ENCODE measurements at places on chromosomes 12 and 14.

GRCh38 chr14:37150414-37150813 is 22.0 kb downstream of the SLC25A21 start:
- no peak for DNase-seq

- no peak for DNase-seq
Measured at GRCh38 chr12:89991807-89992590, 283.4 kb upstream of the ATP2B1 start.

DNA sequence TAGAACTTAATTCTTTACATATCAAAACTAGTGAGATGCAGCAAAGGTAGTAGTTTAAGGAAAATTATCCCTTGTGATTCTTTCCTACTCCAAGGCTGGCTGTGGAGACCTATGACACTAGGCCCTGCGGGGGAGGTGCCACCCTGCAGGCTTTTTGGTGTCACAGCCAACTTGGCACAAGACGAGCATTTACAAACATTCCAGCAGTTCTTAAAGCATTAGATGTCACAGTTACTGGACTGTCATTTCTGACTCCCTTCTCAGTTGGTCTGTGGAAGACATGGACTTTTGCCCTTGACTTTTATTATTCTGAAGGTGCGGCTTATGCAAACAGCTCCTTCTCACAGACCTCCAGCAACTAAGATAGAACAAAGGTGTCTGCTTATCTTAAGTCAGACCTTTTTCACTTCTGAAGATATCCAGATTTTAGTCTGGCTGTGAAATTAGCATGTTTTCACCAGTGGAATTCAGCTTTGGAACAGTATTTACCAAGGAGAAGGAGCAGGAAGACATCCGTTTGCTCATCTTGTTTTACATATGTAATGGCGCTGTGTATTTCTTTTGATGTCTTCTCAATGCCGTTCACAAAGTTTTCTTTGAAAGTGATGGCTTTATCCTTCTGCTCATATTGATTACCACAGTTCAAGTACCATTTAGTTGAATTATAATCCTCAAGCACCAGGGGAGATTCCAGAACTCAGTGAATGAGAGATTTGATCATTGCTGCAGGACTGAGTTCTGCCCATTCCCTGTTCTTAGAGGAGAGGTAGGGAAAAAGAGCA is 17.9 kb downstream of the SRGAP1 start:
- DNase-seq = no peak

DNA sequence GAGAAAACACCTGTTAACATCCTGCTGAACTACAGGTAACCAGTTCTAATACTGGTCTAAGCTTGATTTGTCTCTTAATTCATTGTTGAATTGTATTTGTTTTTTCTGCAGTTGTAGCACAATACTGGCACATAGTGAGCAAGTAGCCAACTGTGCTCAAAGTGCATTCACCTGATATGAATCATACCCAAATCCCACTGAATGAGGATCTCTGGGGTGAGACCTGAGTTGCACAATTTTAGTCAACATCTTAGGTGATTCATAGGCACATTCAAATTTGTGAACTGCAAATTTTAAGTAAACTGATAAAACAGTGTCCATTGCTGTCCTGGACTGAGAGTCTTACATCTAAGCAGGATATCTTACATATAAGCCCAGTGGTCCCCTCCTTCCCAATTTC is 12.8 kb downstream of the KCNC2 start:
- no peak for DNase-seq

- DNase-seq = no peak
Measured at GRCh38 chr12:108237272-108237671, 101.8 kb downstream of the CMKLR1 start.

- no peak for DNase-seq
Measured at GRCh38 chr14:63262446-63262845, 56.3 kb downstream of the GPHB5 start.

DNA sequence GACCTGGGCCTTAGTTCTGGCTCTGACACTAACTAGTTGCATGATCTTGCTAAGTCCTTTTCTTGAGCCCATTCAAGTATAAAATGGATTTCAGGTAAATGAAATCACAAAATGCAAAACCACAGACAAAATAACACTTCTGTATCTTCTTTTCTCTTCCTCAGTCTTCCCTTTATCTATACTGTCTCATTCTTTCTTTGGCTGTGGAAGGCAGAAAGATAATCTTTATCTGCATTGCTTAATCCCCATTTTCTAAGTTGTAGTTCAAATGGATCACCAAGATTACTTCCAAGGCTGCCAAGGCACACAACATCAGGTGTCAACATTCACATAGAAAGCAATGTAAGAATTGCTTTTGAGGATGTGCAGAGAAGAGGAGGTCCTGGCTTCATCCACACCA is 30.3 kb downstream of the TESPA1 start:
- no peak for DNase-seq

DNA sequence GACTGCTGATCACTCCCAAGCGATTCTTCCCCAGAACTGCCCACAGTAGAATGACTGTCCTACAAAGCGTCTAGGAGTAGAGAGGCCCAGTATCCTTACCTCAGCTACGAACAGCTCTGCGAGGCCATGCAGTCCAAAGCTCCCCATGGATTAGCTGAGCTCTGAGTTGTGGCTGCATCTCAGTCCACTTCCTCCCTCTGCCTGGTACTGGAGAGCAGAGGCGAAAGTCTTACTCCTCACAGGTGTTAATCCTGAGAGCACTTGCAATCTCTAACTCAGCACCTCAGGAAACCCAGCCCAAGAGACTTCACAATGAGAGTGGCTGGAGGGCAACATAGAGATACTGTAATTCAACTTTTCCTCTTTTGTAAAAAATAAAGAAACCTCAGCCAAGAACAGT is 493.1 kb downstream of the BCAT1 start:
- no peak for DNase-seq

DNA sequence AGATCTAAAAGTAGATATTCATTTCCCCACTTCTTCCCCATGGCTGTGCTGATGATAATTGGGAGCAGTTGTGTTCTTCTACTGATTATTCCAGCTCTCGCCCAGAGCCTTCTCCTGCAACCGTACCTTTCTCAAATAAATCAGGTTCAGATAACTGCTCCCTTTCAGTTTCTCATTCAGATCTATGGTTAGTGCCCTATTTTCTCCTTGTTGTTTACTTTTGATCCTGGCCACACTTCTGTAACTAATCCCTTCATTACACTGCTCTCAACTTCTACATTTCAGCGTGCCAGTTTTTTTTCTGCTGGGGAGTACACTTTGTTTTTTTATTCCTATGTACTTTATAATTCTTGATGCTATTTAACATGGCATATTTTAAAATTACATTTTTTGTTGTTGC is 2.8 kb upstream of the STRAP start:
- DNase-seq = no peak

GRCh38 chr14:93533842-93534241 is 103.1 kb downstream of the UNC79 start:
- DNase-seq = no peak

DNA sequence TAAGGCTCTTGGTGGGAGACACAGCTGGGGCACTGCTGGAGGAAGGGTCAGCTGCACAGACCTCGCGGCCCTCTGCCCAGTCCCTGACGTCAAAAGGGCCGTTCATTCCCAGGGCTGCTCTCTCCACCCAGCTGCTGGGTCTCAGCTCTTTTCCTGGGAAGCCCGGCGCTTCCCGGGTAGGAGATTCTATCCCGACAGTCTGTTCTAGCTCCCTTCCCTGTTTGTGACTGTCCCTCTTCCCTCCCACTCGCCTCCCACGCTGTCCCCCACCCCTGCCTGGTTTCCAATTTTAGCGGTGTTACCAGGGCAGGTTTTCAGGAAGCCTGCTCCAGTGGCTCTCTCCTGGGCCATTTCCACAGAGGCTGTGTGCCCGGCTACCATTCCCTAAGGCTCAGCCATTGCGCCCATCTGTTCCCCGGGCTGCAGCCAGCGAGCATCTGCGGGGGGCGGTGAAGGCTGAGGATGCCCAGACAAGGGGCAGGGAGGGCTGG is 186.6 kb downstream of the CACNA1C start:
- peak; percentile 88 for DNase-seq

- no peak for DNase-seq
Measured at GRCh38 chr12:11777962-11778361, 128.5 kb downstream of the ETV6 start.

DNA sequence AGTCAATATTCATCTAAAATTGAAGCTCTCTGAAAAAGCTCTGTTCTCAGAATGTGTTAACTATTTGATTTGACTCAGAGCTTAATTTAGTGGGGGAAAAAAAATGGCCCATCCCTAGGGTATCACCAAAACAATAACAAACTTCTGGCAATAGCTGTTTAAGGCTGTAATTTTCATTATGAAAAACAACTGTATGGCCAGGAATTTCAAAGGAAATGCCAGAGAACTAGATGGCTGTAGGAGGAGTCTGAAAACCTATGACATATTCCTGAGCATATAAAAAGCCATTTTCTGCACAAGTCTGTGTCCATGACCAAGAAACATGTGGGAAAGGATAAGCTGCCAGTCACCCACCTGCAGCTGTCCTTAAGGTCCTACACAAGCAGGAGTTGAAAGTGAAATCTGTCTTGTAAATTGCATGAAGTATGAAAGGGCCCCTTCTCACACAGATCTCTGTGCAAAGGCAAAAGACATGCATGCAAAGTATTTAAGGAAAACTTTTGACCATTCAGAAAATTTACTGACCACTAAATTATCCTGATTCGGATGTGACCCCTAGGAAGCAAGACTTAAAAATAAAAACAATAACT is 299.1 kb downstream of the BTG1 start:
- DNase-seq = no peak

- DNase-seq = no peak
Measured at GRCh38 chr12:4213471-4213870, 60.1 kb upstream of the CCND2 start.
